ENCODE measurements at places on chromosomes 3 and 15.

- no peak for DNase-seq
Observed at GRCh38 chr3:10006762-10007090, 19.5 kb upstream of the FANCD2 start.

DNA sequence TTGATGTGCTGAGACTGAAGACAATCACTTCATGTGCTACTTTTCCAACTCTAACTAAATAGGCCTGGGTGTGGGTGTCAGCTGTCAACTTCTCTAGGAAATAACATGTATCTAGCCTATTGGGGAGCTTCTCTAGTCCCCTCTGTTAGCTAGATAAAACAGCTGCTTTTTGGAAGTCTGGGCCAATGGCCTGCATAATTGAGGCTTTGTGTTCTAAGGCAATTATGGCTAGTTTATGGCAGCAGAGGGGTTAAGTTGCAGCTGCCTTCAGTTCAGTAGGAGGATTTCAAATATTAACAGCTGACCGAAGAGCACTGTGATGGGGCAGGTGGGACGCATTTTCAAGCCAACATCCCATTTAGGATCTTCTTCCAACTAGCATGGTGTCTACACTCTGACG, 6.4 kb downstream of the COL8A1 start:
- DNase-seq, result no peak

DNA sequence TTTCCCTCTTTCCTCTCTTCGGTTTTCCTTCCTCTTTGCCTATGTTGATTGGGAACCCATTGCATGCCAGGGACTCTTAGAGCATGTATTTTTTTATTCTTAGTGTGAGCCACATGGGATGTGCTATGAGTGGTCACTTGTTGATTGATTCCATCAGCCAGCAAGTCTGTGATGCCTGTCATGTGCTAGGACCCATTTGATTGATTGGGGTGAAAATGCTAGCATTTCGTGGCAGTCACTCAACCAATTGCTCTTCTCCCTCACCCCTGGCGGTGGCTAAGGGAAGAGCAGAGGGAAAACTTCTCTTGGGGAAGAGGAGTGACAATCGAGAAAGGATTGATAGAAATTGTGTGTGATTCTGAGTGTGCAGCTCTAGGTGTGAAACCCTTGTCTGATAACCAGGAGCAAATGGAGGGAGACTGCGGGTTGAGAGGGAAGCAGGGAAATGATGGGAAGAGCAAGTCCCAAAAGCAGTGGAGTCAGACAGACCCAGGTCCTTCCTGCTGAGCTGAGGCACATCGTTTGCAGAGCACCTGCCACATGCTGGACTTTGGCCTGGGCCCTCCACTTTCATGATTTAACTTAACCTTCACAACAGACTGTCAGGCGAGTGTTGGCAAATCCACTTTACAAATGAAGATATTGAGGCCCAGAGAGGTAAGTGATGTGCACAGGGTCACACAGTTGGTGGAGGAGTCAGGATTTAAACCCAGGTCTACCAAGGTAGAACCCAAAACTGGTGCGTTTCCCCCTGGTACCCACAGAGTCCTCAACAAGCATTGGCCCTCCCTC, 40.0 kb downstream of the SLC6A11 start:
- no peak for DNase-seq

DNA sequence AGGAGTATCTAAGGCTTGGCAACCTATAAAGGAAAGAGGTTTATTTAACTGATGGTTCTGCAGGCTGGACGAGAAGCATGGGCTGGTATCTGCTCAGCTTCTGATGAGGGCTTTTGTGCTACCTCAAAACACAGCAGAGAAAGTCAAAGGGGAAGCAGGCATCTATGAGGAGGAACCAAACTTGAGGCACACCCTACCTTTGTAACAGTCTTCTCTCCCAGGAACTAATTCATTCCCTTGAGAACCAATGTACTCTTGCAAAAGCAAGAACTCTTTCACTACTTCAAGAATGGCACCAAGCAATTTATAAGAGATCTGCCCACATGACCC, 109.0 kb downstream of the CGGBP1 start:
- no peak for DNase-seq

GRCh38 chr3:187209491-187209890, 12.2 kb downstream of the RTP1 start:
- no peak for DNase-seq

GRCh38 chr15:92879949-92880725, 20.0 kb upstream of the CHD2 start:
- no peak for DNase-seq

DNA sequence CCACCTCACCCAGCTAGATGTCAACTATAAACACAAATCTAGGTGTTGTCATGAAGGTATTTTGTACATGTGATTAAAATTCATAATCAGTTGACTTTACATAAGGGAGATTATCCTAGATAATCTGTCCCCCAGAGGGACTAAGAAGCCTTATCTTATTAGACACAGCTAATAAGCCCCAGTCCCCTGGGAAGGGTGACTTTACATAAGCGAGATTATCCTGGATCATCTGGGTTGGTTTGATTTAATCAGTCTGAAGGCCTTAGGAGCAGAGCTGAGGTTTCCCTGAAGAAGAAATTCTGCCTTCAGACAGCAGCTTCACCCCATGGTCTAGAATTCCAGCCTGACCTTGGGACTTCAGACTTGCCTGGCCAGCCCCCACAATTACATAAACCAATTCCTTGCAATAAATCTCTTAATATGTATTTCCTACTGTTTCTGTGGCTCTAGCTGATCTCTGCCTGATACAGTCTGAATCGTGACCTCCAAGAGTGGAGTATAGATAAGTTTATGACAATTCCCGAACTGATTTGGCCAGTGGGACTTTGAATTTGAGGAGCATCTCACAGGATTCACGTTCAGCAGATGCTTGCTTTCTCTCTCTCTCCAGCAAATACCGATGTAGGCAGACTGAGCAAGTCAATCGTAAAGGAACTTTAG, 66.5 kb downstream of the MRPL46 start:
- DNase-seq, result no peak

DNA sequence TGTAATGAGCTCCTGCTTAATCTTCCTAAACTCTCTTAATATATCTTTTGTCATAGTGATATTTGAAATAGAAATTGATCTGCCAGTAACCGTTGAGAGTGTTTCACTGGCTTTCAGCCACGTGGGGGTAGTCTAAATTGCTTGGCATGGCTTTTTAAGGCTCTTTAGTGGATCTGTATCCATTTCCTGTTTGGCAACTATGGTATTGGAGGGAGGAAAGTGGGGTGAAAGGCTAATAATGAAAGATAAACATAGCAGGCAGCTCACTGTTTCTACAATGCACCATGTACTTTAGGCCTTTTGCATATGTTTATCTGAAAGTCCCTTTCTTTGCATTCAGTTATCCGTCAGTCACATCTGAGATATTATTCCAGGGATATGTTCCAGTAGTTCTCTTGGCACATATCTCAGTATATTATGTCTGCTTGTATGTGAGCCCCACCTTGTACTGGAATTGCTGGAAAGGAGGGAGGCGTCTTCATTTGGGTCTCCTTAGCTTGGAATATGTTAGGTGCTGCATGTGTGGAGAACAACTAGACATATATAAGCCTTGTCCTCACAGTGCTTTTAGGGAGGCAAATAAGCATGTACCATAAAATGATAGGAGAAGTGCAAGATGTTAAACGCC, 10.8 kb downstream of the TOPAZ1 start:
- DNase-seq, result no peak

DNA sequence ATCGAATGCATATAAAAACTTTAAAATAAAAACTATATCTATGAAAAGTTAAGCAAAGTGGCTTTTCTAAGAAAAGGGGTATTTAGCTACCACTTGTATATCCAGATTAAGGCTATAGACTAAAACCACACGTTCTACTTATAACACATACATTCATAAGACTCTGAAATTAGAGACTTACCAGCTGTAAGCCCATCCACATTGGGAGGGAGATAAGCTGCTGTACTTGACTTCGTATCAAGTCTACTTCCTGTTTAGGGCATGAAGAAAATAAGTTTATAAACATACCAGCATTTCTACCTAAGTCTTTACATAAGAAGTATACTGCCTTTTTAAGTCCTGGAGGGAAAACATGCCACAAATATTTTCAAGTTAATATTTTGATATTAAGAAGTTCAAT, 27.7 kb downstream of the AQR start:
- no peak for DNase-seq

DNA sequence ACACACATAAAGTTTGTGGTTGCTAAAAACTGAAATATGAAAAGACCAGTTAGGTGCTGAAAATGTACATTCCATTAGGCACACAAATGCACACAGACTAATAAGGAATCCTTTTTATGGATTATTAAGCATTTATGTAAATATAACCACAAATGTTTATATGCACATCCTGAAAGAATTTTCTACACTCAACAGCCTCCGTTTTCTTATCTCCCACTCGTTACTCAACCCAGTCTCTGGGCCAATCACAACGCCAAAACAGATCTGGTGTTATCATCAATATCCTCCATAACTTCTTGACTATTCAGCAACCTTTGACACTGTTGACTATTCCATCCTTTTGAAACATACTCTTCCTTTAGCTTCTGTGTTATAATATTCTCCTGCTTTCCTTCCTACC, 136.4 kb downstream of the ATP8B4 start:
- no peak for DNase-seq

GRCh38 chr15:34606545-34606944, 23.1 kb upstream of the GOLGA8B start:
- no peak for DNase-seq

- DNase-seq, result no peak
Observed at GRCh38 chr3:72538070-72538745, 310.0 kb downstream of the SHQ1 start.

DNA sequence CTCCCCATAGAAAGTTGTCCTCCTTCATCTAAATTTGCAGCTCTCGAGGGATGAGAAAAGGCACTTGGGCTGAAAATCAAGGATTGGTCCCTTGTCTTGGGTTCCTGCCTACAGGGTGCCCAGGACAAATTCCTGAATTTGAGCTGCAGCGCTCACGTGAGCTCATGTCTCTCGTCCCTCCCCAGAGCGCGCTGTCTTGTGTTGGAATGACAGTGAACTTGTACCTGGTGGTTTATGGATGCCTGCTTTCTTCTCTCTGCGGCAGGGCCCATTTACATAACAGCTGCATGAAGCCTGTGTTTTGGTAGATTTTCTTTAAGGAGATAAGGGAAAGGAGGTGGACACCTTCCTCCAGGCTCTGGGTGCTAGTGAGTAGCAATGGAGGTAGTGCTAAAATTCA, 4.3 kb downstream of the RYR3 start:
- no peak for DNase-seq

GRCh38 chr3:196741249-196741889, 1.7 kb downstream of the PAK2 start:
- no peak for DNase-seq

DNA sequence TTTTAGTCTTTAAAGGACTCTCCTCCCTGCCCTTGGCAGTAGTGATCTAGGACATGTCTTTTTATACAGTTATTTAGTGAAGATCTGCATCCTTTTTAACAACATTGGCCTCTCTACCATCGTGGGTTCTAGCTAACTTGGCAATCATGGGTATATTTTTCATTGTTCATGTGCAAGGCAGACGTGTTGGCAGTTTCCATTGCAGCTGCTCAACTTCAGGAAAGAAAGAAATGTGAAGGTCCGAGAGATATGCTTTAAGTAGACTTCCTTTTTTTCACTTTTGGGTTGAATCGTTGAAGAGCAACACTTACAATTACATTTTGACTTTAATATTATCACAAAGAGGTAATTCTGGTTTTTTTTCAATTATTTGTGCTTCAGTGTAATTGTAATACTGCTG, 172.6 kb downstream of the SATB1 start:
- DNase-seq, result no peak

GRCh38 chr3:40381904-40382616, 4.9 kb upstream of the ENTPD3 start:
- DNase-seq, result no peak

DNA sequence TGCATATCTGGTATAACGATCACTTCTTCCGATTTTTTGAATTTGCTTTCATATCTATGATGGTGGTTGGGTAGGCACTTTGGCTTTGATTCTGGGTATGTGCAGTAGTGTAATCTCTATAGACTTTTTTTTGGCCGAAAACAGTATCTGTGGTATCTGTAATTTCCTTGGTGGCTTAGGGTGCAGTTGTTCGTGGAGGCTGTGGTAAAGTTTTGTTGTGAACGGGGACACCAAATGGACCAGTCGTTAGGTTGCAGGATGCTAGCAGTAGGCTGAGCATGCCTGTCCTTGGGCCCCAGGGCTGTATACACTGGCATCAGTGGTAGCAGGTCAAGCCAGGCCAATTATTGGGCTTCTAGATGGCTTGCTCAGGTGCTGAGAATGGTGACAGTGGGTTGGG, 55.2 kb downstream of the CCDC66 start:
- no peak for DNase-seq

DNA sequence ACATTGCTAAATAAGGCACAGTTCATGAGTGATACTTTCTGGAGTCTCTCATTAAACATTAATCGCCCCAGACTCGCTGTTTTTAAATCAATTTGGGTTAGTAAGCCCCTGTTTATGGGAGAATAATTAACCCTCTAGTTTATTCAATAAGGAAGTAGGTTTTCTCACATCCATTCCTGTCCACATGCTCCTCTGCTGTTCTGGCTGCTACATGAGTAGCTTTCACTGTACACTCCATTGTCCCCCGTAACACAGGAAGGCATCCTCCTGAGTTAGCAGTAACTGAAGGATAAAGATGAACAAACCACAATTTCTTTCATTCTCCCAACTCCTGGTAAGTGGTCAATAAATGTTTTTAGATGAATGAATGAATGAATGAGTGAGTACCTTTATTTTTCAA, 378.5 kb downstream of the DIPK2A start:
- DNase-seq, result no peak
